Panc1 (cell line): ENCODE measurements at places on chromosomes 11 and 22. TPM values are rescaled to one million over a fixed set of nuclear protein-coding genes. Genes with fewer than 3 reads are reported as not detected.

DNA sequence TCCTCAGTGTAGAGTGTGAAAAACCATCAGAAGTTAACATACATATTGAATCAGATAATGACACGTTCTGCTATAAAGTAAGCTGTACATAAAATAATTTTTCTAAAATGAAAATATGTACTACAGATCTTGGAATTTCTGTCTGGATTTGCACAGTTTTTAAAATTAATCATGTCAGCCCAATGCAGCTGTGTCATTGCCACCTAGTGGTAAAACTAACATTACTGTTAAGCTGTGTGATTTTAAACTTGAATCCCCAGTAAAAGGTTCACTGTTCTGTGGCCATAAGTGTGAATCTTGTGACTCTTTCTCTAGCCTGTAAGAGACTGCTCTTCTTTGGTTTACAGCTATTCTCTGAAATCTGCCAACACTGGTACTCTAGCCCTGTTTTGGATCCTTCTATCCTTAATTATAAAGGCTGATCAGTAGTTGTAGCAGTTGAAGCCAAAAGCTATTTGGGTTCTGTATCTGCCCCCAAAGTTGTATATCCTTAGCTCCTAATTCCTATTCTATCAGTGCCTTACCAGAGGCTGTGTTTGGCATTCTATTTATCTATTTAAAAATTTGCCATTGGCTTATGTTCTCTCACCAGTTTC is 4.0 kb downstream of the JRKL start:
- no peak overlapping the region for H3K4me3 ChIP-seq
- no peaks in the 10 kb centered on the region for H3K27me3 ChIP-seq
- peak; percentile 25 for DNase-seq

GRCh38 chr11:17890325-17890724 is 122.5 kb downstream of the SERGEF start:
- H3K4me3 ChIP-seq: no peak overlapping the region
- H3K4me1 ChIP-seq: no peaks in the 10 kb centered on the region
- DNase-seq: no peak
- no peaks in the 10 kb centered on the region for H3K36me3 ChIP-seq

Gene CLTCL1
- 11.9 TPM for total RNA-seq

DNA sequence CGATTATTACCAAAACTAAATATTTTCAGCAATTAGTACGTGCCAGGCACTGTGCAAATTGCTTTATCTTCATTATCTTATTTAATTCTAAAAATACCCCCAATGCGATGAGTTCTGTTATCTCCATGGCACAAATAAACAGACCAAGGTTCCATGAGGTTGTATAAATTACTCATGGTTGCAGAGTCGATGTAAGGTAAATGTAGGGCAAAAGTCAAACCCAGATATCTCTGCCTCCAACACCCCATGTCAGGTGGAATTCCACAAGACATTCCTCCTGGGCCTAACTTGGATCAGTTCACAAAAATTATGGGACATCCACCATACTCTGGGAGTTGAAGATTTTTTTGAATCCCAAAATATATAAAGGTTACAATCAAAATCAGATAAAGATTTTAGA is 43.7 kb downstream of the ISX start:
- no peak overlapping the region for H3K4me3 ChIP-seq
- H3K4me1 ChIP-seq: no peaks in the 10 kb centered on the region
- no peak for DNase-seq
- no peaks in the 10 kb centered on the region for H3K36me3 ChIP-seq
- H3K27ac ChIP-seq: no peak overlapping the region
- H3K27me3 ChIP-seq: no peaks in the 10 kb centered on the region

DNA sequence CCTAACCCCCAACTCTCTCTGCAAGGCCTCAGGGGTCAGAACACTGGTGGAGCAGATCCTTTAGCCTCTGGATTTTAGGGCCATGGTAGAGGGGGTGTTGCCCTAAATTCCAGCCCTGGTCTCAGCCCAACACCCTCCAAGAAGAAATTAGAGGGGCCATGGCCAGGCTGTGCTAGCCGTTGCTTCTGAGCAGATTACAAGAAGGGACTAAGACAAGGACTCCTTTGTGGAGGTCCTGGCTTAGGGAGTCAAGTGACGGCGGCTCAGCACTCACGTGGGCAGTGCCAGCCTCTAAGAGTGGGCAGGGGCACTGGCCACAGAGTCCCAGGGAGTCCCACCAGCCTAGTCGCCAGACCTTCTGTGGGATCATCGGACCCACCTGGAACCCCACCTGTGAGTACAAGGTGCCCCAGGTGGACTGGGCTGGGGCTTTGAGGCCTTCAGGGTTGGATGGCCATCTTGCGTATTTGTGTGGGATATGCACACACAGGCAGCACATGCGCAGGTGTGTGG is at the start of gene BEST1:
BEST1 (plus strand) TSS at position 317 of the 513 bp plus-strand sequence. CDS start 1,456 bp downstream, outside the sequence.
- peak within 1 kb of the TSS; percentile 58; the same call in 1 of the 2 replicates for H3K27ac ChIP-seq
- no peak within 1 kb of the TSS for H3K4me3 ChIP-seq
- no peak for DNase-seq
- H3K36me3 ChIP-seq: no peaks in the 10 kb centered on the region

- no peak overlapping the region for H3K4me3 ChIP-seq
- H3K4me1 ChIP-seq: no peaks in the 10 kb centered on the region
- H3K36me3 ChIP-seq: no peaks in the 10 kb centered on the region
- H3K27me3 ChIP-seq: no peaks in the 10 kb centered on the region
Measured at GRCh38 chr11:107496011-107496410, 38.4 kb upstream of the CWF19L2 start.

GRCh38 chr11:112615238-112615637 is 346.0 kb upstream of the NCAM1 start:
- H3K4me1 ChIP-seq: no peaks in the 10 kb centered on the region
- no peak for DNase-seq
- no peak overlapping the region for H3K4me3 ChIP-seq
- no peak overlapping the region for H3K27ac ChIP-seq
- H3K36me3 ChIP-seq: no peaks in the 10 kb centered on the region
- no peaks in the 10 kb centered on the region for H3K27me3 ChIP-seq

GRCh38 chr11:95487391-95487790 is 256.4 kb upstream of the SESN3 start:
- H3K27ac ChIP-seq: no peak overlapping the region
- H3K27me3 ChIP-seq: no peaks in the 10 kb centered on the region
- H3K36me3 ChIP-seq: no peaks in the 10 kb centered on the region
- no peaks in the 10 kb centered on the region for H3K4me1 ChIP-seq

Gene TRIM68
- 18.5 TPM for total RNA-seq

DNA sequence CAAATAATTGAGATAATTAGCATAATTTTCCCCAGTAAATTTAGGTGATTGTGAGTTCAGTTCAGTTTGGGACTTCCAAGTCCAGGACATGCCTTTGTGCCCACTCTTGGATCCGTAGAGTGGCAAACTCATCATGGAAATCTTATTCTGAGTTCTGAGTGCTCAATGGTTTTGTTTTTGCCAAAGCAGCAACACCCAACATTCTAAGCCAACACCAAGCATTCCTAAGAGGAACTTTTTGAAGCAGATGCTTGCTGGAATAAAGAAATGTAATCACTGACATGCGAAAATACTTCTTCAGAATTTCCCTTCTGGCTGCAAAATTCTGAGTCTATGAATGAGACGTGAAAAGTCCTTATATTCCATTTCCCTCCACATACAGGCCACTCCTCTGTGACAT is 10.4 kb downstream of the MMP27 start:
- H3K27me3 ChIP-seq: peaks cover 4% of the 10 kb centered on the region; the same call in 1 of the 2 replicates
- H3K4me1 ChIP-seq: no peaks in the 10 kb centered on the region
- no peaks in the 10 kb centered on the region for H3K36me3 ChIP-seq
- DNase-seq: no peak

DNA sequence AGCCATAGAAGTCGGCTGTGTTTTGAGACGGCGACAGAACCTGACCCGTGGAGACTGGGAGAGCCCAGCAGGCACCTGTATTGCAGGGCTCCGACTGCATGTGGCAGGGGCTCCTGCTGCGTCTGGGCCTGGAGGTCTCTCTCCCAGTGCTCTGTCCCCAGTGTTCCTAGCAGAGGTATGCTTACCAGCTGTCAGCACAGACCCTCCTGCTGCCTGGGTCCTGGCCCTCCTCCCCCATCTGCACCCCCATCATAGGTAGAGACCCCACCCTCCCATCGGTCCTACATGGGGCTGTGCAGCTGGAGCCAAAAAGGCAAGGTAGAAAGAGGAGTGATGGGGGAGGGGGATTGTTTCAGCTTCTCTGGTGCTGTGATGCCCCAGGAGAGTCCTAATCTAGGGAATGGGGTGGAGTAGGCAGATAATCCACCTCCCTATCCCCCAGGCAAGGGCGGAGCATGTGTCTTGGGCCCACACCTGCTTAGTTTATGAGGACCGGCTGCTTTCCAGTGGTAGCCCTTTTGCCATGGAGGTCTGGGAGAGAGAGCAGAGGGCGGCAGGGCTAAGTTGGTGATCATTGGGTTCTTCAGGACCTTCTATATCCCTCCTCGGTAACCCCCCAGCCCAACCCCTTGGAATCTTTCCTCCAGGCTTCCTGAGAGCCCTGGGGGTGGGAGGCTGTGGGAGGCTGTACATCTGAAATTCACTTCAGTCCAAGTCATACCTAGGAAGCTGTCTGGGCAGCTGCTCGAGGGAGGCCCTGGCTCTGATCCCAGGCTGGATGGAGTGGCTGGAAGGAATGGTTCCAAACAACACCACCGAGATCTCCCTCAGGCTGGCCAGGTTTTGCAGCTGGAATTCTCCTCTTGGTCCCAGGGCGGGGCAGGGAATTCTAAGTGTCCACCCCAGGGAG is 5.3 kb downstream of the SLC7A4 start:
- no peaks in the 10 kb centered on the region for H3K36me3 ChIP-seq
- no peak overlapping the region for H3K4me3 ChIP-seq
- no peak for DNase-seq
- H3K27ac ChIP-seq: no peak overlapping the region

DNA sequence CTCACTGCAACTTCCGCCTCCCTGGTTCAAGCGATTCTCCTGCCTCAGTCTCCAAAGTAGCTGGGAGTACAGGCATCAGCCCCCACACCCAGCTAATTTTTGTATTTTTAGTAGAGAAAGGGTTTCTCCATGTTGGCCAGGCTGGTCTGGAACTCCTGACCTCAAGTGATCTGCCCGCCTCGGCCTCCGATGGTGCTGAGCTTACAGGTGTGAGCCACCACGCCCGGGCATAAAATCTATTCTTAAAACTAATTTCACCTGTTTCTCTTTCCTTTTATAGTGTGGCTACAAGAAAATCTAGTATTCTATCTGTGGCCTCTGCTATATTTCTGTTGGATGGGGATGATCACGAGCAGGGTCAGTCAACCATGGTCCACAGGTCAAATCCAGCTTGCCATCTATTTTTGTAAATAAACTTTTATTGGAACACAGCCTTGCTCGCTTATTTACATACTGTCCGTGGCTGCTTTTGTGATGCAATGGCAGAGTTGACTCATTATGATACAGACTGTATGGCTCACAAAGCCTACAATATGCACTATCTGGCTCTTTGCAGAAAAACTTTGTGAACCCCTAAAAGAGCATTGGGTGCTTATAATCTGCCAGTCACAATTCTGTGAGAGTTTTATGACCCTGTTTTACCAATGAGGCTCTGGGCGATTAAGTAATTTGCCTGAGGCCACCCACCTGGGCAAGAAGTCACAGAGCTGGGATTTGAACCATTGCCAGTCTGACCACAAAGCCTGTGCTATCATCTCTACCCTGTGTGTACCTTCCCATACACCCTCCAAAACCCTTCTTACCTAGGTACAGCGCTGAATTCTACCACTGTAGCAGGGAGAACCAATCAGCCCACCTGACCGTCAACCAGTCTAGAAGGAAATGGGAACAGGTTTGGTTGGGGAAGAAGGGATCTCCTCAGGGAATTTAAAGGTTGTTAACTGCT is 28.3 kb downstream of the SLC1A2 start:
- H3K36me3 ChIP-seq: no peaks in the 10 kb centered on the region
- H3K4me3 ChIP-seq: no peak overlapping the region
- DNase-seq: peak; percentile 69
- H3K27me3 ChIP-seq: no peaks in the 10 kb centered on the region

- no peak for DNase-seq
- peaks cover 12% of the 10 kb centered on the region for H3K27me3 ChIP-seq
- H3K4me3 ChIP-seq: no peak overlapping the region
- H3K27ac ChIP-seq: no peak overlapping the region
- H3K4me1 ChIP-seq: no peaks in the 10 kb centered on the region
Measured at GRCh38 chr11:118245936-118246562, 6.1 kb downstream of the MPZL3 start.

Gene MMP3
- not detected for total RNA-seq

DNA sequence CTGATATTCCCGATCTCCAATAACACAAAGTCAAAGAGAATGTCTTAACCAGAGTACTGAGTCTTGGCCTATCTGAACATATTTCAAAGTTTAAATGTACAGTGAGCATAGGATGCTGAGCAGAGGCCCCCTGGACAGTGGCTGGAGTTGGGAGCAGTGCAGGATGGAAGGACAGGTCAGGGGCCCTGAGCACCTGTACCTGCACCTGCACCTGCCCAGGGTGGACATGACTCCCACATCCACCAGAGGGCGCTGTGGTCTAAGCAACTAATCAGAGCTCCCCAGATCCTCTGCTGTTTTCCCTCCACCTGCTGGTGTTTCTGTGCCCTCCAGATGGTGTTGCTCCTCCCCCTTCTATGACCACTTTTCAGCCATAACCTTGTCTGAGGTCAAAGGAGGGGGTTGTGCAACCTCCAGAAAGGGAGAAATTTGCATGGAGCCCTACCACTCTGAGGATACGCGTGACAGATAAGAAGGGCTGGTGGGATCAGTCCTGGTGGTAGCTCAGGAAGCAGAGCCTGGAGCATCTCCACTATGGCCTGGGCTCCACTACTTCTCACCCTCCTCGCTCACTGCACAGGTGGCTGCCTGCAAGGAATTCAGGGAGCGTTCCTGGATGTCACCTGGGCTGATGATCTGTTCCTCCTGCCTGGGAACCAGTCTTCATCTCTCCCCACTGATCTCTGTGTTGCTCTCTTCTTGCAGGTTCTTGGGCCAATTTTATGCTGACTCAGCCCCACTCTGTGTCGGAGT is 49.1 kb upstream of the VPREB1 start:
- H3K36me3 ChIP-seq: no peaks in the 10 kb centered on the region
- H3K4me1 ChIP-seq: no peaks in the 10 kb centered on the region; the same call in 1 of the 2 replicates
- H3K27me3 ChIP-seq: no peaks in the 10 kb centered on the region
- peak; percentile 59 for DNase-seq
- H3K27ac ChIP-seq: no peak overlapping the region

DNA sequence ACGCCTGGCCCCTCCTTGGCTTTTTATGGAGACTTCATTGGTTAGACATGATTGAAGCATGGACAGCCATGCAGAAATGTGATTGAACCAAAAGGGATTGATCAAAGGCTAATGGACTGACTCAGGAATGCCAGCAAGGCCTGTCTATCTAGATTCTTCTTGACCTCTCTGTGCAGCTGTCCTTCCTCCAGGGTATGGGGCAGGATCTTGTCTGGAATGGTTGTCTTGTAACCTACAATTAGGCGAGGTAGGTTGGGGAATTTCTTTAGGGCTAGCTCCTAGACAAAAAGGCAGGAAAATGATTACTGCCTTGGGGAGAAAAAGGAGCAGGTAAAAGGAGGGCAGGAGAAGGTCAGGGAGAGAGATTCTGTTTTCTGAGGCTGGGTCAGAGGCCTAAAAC is 59.6 kb upstream of the INCENP start:
- H3K4me1 ChIP-seq: no peaks in the 10 kb centered on the region
- no peaks in the 10 kb centered on the region for H3K27me3 ChIP-seq
- no peak overlapping the region for H3K4me3 ChIP-seq
- no peak overlapping the region for H3K27ac ChIP-seq
